HAP-1 (cell line): ENCODE measurements at places on chromosomes 7 and 10.

- DNase-seq = no peak
Observed at GRCh38 chr10:95236068-95236903, 42.2 kb downstream of the ACSM6 start.

GRCh38 chr7:27751888-27752660, 12.1 kb downstream of the TAX1BP1 start:
- DNase-seq = no peak

GRCh38 chr10:95761939-95762492, 6.1 kb downstream of the ENTPD1 start:
- no peak for DNase-seq

DNA sequence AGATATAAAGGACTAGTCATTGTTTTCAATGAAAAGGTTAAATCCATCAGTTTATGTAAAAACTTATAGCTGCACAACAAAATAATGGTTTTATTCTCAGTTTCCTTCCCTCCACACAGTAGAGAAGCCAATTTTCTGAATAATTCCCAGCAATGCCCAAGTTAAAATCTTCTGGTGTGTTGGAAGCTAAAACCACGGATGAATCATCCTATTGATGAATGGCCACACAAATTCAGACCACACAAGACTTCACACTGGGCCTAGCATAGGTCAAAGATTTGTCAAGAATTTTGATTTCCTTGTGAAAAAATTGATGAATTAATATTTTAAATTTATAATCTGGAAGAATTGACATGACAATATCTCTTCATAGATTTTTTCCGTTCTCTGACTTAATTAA, 617.6 kb downstream of the INHBA start:
- DNase-seq = no peak

GRCh38 chr7:41998041-41998440, 239.0 kb downstream of the GLI3 start:
- no peak for DNase-seq
